Activated CD8-positive, alpha-beta memory T cell treated with anti-CD3 and anti-CD28 coated beads for 1 hour (primary cell): ENCODE measurements at places on chromosomes 1 and 21.

GRCh38 chr1:189970331-189971230, 507.1 kb downstream of the BRINP3 start:
- no peak for DNase-seq

GRCh38 chr1:71413441-71414175, 332.8 kb upstream of the ZRANB2 start:
- no peak for DNase-seq

DNA sequence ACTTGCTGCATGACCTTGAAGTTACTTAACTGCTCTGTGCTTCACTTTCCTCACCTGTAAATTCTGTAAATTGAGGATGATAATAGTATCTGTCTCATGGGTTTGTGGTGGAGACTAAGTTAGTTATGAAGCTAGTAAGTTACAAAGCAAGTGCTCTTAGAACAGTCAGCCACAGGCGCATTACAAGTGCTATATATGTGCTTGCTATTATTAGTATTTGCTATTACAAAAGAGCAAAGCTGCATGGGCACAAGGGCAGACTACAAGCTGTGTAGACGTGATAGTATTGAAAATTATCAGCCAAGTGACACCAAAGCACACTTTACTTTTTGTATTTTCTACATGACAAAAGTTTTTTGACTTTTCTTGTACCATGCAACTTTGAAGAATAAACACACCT, 150.9 kb upstream of the CTTNBP2NL start:
- DNase-seq = no peak

DNA sequence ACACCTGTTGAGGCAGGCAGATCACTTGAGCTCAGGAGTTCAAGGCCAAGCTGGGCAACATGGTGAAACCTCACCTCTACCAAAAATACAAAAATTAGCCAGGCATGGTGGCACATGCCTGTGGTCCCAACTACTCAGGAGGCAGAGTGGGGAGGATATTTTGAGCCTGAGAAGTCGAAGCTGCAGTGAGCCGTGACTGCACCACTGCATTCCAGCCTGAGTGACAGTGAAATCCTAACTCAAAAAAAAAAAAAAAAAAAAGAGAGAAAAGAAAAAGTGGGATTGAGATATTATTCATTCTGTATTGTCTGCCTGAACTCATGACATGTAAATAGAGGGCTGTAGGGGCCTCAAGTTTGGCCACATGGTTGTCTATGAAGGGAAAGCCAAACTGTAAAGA, 37.3 kb downstream of the WNT2B start:
- no peak for DNase-seq

DNA sequence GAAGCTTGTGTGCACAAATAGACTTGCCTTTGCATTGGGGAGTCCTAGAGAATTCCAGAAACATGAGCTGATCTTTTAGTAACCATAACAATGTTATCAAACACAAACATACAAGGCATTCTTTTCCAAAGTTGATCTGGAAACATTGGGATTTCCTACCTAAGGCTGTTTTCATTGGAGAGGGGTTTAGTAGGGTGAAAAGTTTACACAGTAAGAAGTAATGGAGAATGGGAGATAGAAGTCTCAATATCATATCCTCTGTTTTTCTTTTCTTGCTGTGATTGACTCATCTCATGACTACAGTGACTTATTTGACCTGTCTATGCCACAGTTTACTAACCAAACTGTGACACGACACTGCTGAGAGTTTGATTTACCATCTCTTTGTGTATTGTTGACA, 65.6 kb upstream of the PLA2G4A start:
- no peak for DNase-seq

- DNase-seq = no peak
Measured at GRCh38 chr1:17186216-17186909, 18.6 kb upstream of the PADI1 start.
